ENCODE measurements at places on chromosomes 11 and 22.

DNA sequence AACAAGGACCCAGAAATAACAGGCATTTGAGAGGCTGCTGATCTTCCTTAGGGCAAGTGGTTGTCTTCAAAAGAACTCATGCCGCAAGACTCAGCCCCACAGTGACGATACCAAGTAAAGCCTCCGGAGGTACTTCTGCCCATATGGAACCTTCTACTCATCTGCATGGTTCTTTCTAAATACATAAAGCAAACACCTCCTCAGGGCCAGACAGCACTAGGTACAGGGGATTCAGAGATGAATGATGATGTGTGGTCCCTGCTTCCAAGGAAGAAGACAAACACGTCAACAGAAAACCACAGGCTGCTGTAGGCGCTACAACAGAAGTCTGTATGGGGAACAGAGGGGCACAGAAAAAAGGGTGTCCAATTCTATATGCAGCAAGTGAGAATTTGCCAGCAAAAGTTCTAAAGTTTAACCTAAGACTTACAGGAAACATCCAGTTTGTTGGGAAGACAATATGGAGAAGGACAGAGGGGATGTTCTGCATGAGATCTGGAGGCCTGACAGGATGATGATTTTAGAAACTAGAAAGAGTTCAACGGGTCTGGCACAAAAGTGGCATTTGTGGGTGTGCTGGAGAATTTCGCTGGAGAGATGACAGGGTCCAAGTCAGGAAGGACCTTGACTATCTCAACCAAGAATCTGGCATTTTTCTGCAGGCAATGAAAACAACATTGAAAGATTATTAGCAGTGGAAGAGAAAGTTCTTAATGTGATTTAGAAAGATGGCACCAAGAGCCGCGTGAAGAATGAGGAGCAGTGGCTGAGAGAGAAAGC lies 23.7 kb downstream of the JAML start:
- H3K36me3 ChIP-seq = no peaks in the 10 kb centered on the region
- H3K4me3 ChIP-seq = no peak overlapping the region
- H3K27ac ChIP-seq = no peak overlapping the region
- no peaks in the 10 kb centered on the region for H3K27me3 ChIP-seq
- DNase-seq = no peak
- H3K4me1 ChIP-seq = peaks cover 3% of the 10 kb centered on the region

- H3K27me3 ChIP-seq = peaks cover 1% of the 10 kb centered on the region
- H3K27ac ChIP-seq = no peak overlapping the region
- DNase-seq = peak; percentile 50
- peaks cover 1% of the 10 kb centered on the region for H3K4me1 ChIP-seq
- no peak overlapping the region for H3K4me3 ChIP-seq
Measured at GRCh38 chr11:115170133-115170815, 333.9 kb downstream of the CADM1 start.

GRCh38 chr11:102120437-102120973 lies 10.3 kb downstream of the YAP1 start:
- H3K4me1 ChIP-seq = peaks cover 14% of the 10 kb centered on the region
- H3K27ac ChIP-seq = no peak overlapping the region
- peaks cover 43% of the 10 kb centered on the region for H3K36me3 ChIP-seq
- H3K27me3 ChIP-seq = peaks cover 2% of the 10 kb centered on the region

GRCh38 chr11:111406091-111406490 lies 27.0 kb upstream of the POU2AF1 start:
- DNase-seq = no peak
- H3K4me3 ChIP-seq = no peak overlapping the region
- H3K4me1 ChIP-seq = no peaks in the 10 kb centered on the region
- no peak overlapping the region for H3K27ac ChIP-seq
- peaks cover 3% of the 10 kb centered on the region for H3K27me3 ChIP-seq

GRCh38 chr22:35350539-35351503 lies 30.1 kb upstream of the HMOX1 start:
- H3K27ac ChIP-seq = no peak overlapping the region
- peak; percentile 91 for DNase-seq
- peaks cover 3% of the 10 kb centered on the region for H3K27me3 ChIP-seq
- H3K36me3 ChIP-seq = no peaks in the 10 kb centered on the region
- H3K4me1 ChIP-seq = peaks cover 8% of the 10 kb centered on the region
- H3K4me3 ChIP-seq = peak overlapping the region; percentile 85

DNA sequence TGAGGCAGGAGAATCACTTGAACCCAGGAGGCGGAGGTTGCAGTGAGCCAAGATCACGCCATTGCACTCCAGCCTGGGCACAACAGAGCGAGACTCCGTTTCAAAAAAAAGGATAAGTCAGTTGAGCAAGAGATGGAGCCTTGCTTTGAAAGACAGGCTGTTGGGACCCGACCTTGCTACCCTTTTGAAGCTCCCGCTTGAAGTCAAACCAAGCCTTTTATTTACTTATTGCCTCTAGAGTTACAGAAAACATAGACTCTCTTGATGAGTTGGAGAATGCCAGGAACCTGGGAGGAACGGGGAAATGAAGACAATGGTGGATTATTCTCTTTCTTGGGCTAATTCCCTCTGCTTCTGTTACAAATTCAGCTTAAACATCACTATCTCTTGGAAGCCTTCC lies 4.9 kb downstream of the SYN3 start:
- no peak overlapping the region for H3K27ac ChIP-seq
- no peak for DNase-seq
- peaks cover 5% of the 10 kb centered on the region for H3K27me3 ChIP-seq
- H3K36me3 ChIP-seq = peaks cover 4% of the 10 kb centered on the region
- no peak overlapping the region for H3K4me3 ChIP-seq

- no peaks in the 10 kb centered on the region for H3K36me3 ChIP-seq
- no peaks in the 10 kb centered on the region for H3K4me1 ChIP-seq
- no peak overlapping the region for H3K27ac ChIP-seq
- H3K4me3 ChIP-seq = no peak overlapping the region
- DNase-seq = no peak
Measured at GRCh38 chr11:90512846-90513245, 290.0 kb upstream of the CHORDC1 start.

GRCh38 chr22:29073618-29074275 lies 912 bp downstream of the KREMEN1 start:
- H3K27ac ChIP-seq = no peak overlapping the region
- no peak overlapping the region for H3K4me3 ChIP-seq
- no peaks in the 10 kb centered on the region for H3K36me3 ChIP-seq
- peak; percentile 54 for DNase-seq

GRCh38 chr11:128026596-128026995 lies 560.8 kb downstream of the ETS1 start:
- peaks cover 6% of the 10 kb centered on the region for H3K27me3 ChIP-seq
- H3K4me3 ChIP-seq = no peak overlapping the region
- H3K36me3 ChIP-seq = no peaks in the 10 kb centered on the region
- peaks cover 5% of the 10 kb centered on the region for H3K4me1 ChIP-seq

DNA sequence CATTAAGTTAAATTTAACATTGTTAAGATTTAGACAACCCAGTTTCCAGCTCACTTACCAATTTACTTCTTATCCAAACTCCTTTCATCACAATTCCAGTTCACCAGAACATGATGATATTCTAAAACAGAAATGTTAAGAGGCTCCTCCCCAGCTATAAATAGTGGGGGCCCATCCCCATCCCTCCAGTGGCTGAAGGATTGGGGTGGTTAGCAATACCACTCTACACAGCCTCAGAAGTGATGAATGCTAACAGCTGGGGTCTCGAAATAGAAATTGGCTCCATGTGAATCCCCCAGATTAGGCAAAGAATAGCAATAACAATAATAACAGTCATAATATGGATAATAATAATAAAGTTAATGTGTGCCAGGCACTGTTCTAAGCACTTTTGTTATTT lies 97.9 kb upstream of the NCAM1 start:
- no peak for DNase-seq
- H3K27me3 ChIP-seq = peaks cover 6% of the 10 kb centered on the region
- H3K4me3 ChIP-seq = no peak overlapping the region

DNA sequence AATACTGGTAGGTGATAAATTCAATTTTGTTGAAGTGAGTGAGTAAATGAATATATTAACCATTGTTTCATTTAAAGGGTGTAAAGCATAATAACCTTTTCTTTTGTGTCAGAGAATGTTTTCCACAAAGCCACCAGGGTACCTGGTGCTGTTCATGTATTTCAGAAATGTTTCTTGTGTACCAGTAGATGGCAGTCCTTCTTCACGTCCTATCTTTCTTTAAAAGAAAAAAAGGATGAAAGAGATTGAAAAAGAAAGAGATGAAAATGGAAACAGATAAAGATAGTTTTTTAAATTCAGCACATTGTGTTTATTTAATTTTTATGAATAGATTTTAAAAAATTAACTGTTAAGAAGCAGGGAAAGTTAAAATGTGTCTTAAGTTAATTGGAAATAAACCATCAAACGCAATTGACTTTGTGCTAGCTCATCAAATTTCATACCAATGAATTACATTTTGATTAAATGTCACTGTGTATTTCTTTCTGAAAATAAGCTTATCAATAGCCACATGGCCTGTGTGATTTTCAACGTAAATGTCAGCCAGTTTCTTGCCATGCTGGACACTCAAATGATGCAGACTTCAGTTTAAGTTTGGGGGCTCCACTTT lies 65.5 kb upstream of the CHORDC1 start:
- no peaks in the 10 kb centered on the region for H3K4me1 ChIP-seq
- H3K4me3 ChIP-seq = no peak overlapping the region
- no peak for DNase-seq
- H3K36me3 ChIP-seq = no peaks in the 10 kb centered on the region
- H3K27me3 ChIP-seq = no peaks in the 10 kb centered on the region

DNA sequence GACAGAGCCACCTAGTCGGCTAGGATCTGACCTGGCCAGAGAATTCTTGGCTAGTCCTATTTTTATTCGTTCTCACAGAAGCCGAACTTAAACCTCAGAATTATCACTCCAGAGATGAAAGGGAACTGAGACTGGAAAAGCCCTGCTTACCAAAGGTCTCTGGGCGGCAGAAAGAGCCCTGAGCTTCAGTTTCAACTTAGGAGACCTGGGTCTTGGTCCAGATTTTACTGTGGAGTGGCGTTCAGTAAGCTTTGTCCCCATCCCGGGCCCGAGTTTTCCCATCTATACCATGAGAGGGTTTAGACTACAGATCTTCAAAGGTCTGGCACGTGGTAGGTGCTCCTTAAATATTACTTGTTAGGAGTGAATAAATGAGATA lies 516 bp downstream of the NEU3 start:
- H3K4me1 ChIP-seq = peaks cover 13% of the 10 kb centered on the region
- no peaks in the 10 kb centered on the region for H3K36me3 ChIP-seq
- no peak overlapping the region for H3K27ac ChIP-seq

- no peak overlapping the region for H3K27ac ChIP-seq
- H3K36me3 ChIP-seq = no peaks in the 10 kb centered on the region
- no peak overlapping the region for H3K4me3 ChIP-seq
- no peaks in the 10 kb centered on the region for H3K4me1 ChIP-seq
Measured at GRCh38 chr11:113019711-113020110, 58.5 kb downstream of the NCAM1 start.

GRCh38 chr22:48807155-48807554 lies 1020.5 kb downstream of the BRD1 start:
- no peak overlapping the region for H3K27ac ChIP-seq
- no peak for DNase-seq
- H3K36me3 ChIP-seq = no peaks in the 10 kb centered on the region
- peaks cover 4% of the 10 kb centered on the region for H3K27me3 ChIP-seq

DNA sequence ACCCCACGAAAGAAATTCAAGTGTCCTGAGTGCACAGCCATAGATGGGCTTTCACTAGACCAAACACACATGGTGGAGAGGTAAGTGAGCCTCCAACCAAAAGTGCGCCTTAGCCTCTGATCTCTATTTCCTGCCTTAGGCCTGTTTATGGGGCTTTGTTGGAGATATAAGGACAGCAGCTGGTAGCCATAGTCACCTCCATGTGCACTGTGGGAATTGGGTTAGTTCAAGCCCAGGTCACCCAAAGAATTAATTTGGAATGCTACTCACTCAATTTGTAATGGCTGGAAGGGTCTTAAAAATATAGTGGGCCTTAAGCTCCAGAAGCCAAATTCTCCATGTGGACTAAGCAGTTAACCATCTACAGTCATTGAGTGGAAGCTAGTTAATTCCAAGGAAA lies 73.6 kb downstream of the ALX4 start:
- no peak for DNase-seq
- H3K27ac ChIP-seq = no peak overlapping the region
- H3K36me3 ChIP-seq = peaks cover 4% of the 10 kb centered on the region

DNA sequence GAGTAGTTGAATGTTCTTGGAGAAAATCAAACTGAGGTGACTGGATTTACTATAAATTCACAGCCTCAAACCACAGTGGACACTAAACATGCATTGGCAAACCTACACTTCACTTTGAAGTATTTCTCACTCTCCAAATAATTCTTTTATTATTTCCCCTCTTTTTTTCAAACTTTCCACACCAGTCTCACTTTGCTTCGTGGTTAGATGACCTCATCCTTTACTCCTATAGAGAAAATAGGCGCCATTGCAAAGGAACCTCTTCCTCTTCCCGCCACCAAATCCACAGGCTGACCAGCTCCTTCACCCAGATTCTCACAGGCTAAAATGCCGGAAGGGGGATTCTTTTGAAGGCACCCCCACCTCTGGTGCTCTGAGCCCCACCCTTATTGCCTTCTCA lies 33.4 kb downstream of the HTR3A start:
- H3K27me3 ChIP-seq = no peaks in the 10 kb centered on the region
- DNase-seq = no peak
- H3K4me3 ChIP-seq = no peak overlapping the region
- no peaks in the 10 kb centered on the region for H3K4me1 ChIP-seq

GRCh38 chr11:91081440-91082043 lies 858.7 kb upstream of the CHORDC1 start:
- no peak overlapping the region for H3K4me3 ChIP-seq
- H3K27ac ChIP-seq = no peak overlapping the region
- peaks cover 2% of the 10 kb centered on the region for H3K27me3 ChIP-seq
- DNase-seq = no peak
- no peaks in the 10 kb centered on the region for H3K36me3 ChIP-seq
- peaks cover 7% of the 10 kb centered on the region for H3K4me1 ChIP-seq

DNA sequence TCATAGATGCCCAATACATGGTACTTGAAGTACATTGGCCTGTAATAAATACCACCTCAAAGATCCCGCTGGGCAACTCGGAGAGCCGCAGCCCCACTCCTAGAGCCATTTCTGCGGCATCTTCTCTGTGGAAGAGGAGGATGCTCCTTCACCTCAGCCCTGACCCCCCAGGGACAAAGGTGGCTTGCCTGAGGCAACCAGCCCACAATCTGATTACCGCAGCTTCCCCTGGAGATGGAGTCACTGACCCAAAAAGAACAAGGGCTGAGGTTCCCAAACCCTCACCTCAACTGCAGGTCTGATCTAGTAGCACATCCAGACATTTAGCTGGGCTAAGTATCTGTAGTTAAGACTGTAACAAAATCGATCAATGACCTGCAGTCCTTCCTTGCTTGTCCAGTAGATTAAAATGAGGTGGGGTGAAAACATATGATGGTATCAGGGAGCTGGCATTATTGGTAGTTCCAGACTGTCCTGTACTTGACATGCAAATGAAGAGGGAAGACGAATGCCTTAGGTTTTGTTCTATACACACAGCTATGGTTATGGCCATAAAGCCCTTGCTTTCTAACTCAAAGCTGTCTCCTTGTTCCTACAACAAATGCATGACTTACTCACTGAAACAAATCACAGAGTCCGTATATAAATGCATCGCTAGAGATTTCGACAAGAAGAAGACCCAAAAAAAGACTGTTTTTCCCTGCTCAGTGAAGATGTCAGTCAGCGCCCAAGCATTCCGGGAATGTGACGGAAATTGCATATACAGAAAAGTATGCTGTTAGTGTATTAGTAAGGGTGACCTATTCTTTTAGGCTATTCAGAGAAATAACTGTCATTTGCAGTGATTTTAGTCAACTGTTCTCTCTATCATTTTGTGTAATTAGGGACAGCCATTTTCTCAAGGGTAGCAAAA lies 33.7 kb downstream of the C11orf71 start:
- no peaks in the 10 kb centered on the region for H3K27me3 ChIP-seq
- no peak for DNase-seq
- H3K4me3 ChIP-seq = no peak overlapping the region

- DNase-seq = no peak
- H3K4me3 ChIP-seq = no peak overlapping the region
- peaks cover 2% of the 10 kb centered on the region for H3K27me3 ChIP-seq
- H3K36me3 ChIP-seq = no peaks in the 10 kb centered on the region
Measured at GRCh38 chr11:102469196-102469821, 16.7 kb upstream of the TMEM123 start.

Data from endothelial cell (in vitro differentiated cells).